ENCODE measurements at places on chromosomes 4 and X.

DNA sequence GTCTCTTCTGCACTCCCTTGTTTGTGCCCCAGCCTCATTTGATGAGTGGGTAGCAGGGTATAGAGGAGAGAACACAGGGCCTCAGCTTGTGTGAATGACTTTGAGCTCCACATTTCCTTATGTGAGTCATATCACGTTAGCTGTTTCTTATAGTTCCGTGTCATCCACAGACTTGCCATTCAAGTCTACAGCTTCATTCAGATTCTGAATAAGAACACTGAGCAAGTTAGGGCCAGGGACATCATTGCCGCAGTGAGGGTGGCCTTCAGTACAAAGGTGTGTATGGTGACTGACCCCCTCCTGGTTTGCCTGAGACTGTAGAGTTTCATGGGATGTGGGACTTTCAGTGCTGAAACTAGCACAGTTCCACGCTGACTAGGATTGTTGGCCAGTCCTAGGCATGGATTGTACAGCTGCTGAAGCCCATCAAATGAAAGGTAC is 23.6 kb downstream of the KLF3 start:
- peak; percentile 55 for DNase-seq

DNA sequence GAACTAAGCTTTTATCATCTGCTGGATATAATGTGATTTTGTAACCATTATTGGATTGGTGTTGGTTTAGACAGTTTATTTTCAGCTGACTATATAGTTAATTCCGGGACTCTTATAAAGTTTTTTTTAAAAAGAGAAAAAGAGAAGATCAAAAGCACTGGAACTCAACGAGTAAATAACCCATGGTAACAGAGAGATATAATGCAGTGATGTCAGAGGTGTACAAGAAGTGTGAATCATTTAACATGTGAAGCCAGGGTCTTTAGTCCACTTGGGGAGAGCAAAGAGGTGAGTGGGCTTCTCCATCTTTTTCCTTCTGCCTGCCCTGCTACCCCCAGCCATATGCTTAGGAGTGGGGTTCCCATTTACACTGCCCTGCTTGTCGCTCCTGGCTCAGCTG is 3.2 kb downstream of the TMEM165 start:
- DNase-seq, result peak; percentile 22

DNA sequence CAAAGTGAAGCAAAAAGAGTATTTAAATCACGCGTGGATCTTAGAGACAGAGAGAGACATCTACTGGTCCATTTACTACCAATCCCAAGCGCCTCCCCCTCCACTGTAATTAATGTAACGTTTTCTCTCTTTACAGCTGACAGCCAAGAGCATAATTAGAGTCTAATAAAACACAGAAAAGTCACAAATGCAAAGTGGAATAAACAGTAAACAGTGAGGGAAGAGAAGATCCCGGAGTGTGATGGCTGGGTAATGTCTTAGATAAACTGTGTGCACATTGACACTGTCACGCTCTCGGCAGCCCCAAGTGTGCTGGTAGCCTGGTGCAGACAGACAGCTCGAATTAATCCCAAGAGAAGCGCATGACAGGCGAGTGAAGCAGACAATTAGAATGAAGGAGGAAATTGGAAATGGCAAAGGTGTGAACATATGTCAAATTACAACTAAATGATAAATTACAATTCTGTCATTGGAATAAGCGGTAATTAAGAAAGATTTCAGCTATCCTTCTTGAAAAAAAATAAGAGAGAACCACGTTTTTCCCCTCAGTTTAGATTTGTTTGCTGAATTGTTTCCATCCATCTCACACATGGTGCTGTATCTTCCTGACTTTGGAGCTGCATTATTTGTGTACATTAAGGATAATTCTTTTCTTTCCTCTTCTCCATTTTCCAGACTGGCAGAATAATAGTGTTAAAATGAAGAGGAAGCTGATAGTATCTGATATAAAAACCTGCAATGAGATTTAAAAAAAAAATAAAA is 100.1 kb downstream of the CXXC4 start:
- DNase-seq, result no peak

DNA sequence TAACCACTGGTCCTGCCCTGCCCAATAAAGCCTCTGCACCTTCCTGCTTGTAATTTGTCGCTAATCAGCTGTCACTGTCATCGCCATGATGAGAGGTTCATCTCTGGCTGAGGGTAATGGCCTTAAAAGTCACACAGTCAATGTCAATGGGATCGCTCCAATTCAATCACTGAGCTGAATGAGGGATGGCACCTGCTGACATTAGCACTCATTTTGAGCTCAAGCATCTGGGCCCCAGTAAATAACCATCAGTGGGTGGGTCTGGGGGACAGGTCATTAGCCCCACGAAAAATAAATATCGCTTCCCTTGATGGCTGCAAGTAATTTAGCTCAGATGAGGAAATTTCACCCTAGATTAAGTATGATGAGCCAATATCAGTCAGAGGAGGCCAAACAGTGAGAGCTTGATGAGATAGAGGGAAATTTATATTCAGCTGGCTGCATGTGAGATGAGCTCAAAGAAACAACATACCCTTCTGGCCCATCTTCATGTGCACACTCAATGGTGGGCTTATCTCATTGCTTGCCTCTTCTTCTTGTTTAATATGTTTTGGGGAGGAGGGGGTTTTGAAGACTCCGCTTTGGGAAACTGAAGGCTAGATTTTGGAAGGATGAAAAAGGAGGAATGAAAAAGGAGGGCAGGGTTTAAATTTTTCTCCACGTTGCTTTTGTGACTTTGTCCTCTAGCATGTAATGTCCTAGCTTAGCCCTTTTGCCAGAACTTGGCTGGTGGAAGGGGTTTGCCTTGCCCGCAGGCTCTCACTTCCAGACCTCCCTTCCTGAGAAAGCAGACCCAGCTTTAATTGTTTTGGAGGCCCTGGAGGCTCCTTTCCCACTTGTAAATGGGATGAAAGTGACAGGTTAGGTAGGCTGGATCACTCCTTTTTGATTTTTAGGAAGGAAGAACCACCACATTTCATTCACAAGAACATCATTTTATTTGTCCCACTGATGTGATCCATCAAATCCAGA is 84.8 kb upstream of the PAQR3 start:
- no peak for DNase-seq

DNA sequence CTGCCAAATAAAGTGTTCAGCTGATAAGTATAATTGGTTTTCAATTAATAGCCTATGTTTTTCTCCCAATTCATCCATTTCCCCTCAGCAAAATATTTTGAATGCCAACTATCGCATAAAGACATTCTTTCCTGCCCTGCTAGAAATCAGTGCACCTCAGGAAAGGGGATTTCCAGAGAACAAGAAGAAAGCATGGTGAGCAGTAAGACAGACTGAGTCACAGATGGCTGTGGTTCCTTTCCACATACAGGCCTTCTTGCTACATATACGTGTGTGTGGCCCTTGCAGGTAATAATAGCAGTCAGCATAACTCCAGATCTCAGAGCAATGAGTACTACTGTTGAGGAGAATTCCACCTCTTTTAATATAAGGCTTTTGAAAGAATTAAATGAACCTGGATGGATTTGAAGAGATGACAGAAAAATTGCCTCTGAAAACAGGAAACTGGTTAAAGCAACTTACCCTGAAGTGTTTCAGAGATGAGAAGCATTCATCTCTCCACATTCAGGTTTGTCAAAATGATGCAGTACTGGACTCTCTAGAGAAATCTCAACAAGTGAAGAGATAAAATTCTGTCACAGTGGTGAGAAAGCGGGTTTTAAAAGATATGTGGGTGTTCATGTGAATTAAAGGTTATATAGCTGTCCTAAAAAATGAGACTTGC is 13.6 kb downstream of the GASK1B start:
- DNase-seq, result peak; percentile 97

Measured in renal cortical epithelial cell (primary cell).